Brain pericyte (primary cell): ENCODE measurements at places on chromosomes 5 and 9.

DNA sequence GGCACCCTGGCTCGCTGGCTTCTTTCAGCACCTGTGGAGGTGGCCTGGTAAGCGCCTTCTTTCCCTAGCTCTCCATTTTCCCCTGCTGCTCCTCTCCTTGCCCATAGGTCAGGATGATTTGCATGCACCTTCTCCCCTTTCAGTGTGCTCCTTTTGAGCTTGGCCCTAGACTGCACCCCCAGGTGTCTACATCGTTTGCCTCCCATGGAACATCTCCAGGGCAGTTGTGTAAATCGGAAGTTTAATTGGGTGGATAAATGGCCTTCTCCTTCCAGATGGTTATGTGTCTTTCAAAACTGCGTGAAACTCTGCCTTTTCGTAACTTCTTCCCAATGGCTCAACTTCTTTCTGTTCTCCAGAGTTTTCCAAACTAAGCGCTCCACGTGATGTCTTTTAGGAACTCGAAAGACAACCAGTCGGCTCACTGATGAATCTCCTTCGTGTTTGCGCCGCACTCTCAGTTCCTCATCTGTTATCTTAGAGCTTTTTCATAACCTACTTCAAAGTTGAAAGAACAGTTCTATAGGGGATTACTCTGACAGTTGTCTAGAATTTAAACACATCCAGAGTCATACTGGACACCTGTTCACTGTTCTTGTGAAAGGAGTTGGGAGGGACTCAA is 1.7 kb downstream of the ADAMTS19 start:
- DNase-seq, result no peak

- DNase-seq, result no peak
Measured at GRCh38 chr5:91219803-91220371, 163.2 kb downstream of the ARRDC3 start.

DNA sequence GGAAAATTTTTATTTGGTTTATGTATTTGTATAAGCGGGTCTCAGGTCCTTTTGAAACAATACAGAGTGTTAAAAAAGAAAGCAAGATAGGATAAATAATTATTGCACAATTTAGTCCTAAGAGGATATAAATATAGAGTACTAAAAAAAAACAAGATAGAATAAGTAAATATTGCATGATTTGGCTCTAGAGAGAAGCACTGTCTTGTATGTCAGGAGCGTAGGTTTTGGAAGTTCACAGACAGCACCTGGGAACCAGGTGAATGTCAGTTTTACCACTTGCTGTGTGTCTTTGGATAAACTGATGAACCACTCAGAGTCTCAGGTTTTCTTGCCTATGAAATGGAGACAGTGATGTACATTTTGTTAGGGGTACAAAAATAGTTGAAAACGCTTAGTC is 266.2 kb upstream of the ADAMTSL1 start:
- no peak for DNase-seq

GRCh38 chr5:143065185-143065965 is 295.2 kb downstream of the ARHGAP26 start:
- DNase-seq, result no peak

DNA sequence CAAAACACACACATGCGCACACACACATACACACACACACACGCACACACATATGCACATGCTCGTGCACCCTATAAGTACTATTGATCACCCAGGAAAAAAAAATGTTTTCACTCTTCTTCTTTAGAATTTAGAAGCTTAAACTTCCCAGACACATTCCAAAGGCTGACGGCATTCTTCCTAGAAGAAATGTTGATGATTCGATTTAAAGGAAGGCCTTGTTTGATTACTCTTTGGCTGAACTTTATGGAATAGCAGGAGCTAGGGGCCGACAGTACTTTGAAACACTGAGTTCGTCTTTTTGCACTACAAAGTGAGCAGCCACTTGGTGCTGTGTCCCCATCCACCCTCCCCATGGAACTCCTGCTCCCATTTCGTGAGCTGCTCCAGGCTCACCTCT is 113.2 kb downstream of the EGFLAM start:
- DNase-seq, result no peak

DNA sequence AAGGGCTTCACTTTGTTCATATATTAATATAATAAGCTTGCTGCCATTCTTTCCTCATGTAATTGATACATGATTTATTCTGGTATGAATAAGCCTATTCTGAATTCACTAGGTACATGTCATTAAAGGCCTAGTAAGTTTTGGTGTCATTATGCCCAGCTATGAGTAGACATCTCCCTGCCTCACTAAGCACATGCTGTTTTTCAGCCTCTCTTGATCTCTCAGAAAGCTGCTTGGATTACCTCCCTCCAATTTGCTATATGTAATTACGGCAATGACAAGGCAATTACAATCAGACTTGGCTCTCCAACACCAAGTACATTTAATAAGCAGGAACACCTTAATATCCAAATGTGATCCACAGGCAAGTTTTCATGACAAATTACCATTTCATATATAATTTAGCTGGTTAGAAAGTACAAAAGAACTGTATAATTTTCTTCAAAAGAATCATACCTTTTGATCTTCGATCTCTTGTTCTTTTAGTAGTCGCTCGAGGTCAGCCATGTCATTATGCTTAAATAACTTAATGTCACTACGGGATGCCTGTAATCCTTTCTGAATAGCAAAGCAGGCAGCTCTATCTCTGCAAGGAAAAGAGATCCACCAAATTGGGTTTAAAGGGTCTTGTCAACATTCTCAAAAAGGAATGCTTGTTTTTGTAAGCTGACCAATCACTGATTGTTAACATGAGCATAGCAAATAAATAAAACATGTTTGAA is 56.3 kb downstream of the SPTLC1 start:
- no peak for DNase-seq

GRCh38 chr9:128113526-128114325 is 13.8 kb downstream of the PTGES2 start:
- no peak for DNase-seq

- DNase-seq, result no peak
Measured at GRCh38 chr9:26955222-26955903, 849 bp upstream of the IFT74 start.

- no peak for DNase-seq
Measured at GRCh38 chr5:5422819-5423515, 490 bp downstream of the ICE1 start.

GRCh38 chr5:138792195-138792790 is 39.1 kb downstream of the CTNNA1 start:
- no peak for DNase-seq

DNA sequence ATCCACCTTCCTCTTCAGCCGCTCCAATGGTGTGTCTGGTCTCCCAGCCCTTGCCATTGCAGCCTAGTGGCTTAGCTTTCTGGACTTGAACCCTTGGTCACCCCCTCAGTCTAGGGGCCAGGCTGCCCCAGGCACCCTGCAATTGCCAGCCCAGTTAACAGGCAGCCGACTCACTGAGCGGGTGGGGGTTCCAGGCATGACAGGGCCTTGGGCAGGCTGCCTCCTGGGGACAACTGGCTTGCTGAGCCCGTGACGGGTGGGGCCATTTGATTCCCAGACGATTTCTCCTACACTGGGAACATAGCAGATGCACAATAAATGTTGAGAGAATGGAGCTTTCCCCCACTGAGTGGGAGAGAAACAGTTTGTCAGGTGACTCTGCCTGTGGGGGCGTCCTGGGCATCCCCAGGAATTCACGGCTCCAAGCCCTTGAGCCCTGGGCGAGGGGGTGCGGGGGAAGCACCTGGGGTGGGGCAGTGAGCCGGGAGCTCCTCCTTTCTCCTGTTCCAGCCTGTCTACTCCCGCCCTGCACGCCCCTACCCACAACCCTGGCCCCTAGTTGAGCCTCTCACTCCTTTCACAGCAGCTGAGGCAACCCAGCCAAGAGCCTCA is 12.6 kb upstream of the AQP7 start:
- DNase-seq, result no peak

DNA sequence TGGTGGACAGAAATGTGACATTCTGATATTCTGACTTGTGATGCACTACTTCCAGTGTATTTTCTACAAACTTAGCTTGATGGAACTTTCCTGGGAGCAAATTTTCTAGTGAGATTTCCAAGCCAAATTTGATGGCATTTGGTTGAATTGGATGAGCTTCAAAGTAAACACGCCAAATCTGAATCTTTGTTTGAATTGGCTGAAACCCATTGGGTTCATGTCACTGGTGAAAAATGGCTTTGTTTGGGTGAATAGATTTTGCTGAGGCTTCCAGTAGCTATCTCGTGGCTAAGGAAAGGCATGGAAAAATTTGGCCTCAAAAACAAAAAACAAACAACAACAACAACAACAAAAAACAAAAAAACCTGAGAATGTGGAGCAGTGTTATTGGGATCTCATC is 271.1 kb upstream of the RPS23 start:
- no peak for DNase-seq

DNA sequence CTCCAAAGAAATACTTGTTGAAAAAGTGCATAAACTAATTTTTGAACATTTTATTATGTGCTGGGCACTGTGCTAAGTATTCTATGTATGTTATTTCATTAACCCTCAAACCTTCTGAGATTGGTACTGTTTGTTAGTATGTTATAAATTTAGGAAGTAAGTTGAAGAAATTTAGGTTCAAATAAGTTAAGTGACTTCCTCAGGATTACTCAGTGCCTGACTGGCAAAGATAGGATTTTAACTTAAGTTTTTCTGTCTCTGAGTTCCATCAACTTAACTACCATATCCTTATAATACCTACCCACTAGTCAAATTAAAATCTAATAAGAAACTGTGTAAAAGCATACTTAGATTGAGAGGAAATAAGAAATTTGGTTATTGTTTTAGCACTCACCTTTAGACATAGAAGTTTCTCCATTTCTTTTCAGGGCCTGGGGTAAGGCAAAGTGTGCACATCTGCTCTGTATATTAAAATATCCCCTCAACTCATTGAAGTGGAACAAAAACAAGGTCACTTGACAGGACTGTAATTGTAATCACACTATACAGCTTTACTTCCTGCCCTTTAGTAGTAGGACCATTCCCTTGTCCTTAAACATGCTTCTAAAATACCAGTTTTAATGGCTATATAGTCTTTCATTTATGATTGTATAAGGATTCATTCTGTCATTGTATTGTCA is 15.2 kb downstream of the TGFBR1 start:
- DNase-seq, result no peak

DNA sequence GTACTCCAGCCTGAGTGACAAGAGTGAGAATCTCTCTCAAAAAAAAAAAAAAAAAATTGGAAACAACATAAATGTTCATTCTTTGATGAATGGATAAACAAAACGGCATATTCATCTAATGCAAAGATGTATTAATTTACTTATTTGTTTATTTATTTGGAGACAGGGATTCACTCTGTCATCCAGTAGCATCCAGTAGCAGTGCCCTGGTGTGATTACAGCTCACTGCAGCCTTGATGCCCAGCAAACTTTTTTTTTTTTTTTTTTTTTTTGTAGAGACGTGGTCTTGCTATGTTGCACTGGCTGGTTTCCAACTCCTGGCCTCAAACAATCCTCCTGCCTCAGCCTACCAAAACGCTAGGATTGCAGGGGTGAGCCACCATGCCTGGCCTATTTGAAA is 24.4 kb downstream of the OR2V2 start:
- no peak for DNase-seq

DNA sequence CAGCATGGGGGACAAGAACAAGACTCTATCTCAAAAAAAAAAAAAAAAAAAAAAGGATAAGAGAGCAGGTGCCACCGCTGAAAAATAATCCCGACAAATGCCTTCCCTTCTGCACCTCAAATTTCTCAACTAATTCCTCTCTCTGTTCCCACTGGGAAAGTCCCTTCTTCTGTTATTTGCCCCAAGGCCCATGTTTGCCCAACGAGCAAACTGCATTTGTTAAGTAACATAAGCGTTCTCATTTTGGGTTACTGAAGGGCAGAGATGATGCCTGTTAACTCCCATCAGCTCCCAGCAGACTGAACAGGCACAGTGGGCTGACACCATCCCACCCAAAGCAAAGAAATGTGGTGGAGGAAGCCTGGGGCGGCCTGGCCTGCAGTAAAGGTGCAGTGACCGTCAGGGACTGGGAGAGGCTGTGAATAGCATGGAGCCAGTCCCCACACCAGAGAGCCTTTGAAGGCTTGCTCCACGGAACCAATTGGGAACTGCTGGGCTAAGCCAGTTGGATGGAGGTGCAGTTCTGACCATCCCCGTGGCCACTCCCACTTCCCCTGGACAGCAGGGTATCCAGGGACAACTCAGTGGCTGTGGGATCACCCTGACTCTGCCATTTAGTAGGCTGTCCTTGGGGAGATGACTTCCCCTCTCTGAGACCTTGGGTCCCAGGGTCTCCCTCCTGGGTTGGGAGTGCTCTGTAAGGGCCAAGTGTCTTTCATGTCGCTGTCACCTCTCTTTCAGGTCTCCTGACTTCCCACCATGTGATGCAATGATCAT is 149.7 kb upstream of the IER5L start:
- DNase-seq, result no peak

- no peak for DNase-seq
Measured at GRCh38 chr9:133378408-133378962, 2.3 kb downstream of the STKLD1 start.

GRCh38 chr5:73095564-73096238 is 24.7 kb upstream of the TMEM171 start:
- no peak for DNase-seq

DNA sequence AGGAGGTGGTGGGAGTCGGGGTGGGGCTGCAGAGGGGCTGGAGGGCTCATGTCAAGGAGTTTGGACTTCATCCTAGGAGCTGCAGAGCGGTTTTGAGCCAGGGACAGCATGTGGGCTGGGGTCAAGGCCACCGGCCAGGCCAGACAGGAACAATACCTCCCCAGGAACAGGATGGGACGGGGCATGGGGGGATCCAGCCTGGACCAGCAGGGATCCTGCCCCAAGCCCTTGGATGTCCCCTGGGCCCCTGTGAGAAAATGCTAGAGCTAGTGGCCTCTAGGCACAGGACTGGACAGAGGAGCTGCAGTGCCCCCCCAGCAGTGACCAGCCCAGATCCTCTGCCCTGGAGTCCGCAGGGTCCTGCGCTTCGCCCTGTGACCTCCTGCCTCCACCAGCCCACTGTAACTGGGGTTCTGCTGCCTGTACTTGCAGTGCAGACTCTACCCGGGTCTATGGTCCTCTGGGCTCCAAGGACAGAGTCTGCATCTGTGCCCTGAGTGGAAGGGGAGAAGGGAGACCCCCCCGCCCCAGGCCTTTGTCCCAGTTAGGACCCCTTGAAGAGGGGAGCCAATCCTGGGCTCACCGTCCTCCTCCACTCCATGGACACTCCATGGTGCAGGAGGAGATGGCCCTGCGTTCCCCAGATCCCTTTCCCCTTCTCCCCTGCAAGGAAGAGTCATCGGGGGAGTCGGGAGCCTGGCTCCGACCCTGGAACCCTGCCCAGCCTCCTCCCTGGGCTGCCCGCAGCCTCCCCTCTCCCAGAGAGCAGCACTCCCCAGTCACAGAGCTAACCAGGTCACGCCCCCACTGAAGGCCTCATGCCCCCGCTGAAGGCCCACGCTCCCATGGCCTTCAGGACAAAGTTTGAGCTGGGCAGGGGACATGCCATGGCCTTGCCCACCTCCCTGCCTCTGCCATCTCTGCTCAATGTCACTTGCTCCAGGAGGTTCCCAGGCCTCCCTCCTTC is 3.0 kb upstream of the MXD3 start:
- DNase-seq, result no peak
